ENCODE measurements at places on chromosomes 3 and 15. TPM values are rescaled to one million over a fixed set of nuclear protein-coding genes. Genes with fewer than 3 reads are reported as not detected.

SLC9C1 gene
- polyA plus RNA-seq, result not detected

CCR8 gene
- not detected for polyA plus RNA-seq

EFL1 gene
- polyA plus RNA-seq, result 17.7 TPM

DNA sequence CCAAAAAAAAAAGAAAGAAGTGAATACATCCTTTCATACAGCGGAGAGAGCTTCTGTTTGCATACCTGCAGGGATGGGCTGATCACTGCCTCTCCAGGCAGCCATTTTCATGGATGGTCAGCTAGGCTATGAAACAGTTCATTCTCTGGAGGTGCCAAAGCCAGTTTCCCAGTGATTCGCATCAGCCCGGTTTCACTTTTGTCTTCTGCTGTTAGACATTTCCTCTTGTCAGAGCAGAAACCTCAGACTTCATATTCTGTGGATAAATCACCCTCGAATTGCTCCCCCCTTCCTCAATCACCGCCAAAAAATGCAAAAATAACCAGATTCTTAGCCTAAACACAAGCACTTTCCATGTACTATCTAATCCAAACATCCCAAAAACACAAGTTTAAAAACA lies 225.6 kb downstream of the ADAMTS9 start:
- no peak for DNase-seq

DNA sequence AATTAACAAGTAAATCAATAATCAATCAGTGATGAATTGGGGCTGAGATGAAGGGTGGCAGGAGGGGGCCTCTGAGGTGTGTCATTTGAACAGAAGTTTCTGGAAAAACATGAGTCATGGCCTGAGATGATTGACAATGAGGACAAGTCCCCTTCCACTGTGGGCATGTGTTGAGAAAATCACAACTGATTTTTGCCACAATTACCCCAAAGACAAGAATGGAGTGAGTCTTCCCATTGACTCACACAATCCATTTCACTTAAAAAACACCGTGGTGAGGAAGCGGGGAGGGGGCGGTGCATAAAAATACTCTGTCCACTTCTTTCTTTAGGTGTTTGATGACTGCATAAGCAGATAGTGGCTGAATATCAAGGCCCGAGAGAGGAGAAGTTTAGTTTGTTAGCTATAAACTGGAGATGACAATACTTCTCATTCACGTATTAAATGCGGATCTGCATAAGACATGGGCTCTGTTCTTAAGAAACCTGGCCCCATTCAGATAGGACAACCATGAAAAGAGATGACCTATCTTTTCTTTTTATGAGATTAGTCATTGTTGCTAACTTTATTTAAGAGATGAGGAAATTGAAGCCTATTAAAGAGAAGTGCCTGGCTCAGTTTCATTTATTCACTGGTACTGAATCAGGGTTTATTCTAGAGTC lies 34.7 kb downstream of the SHC4 start:
- no peak for DNase-seq

DNA sequence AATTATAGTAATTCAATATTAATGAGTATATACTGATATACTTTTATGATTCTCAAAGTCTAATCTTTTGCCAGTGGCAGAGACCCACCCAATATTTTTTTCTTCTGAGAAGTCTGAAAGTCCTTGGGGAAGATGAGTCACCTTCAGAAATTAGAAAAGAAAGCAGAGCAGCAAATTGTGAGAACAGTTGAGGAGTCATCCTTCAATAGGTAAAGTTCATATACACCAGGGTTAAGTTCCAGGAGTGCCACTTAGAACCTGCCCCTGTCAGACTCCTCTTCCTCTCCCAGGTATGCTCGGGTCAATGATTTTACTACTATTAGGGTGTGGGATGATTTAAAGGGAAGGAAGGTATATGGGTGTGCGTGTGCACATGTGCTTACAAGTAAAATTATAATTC lies 7.1 kb downstream of the CLRN1 start:
- DNase-seq, result no peak
